ENCODE measurements at places on chromosomes 11 and 22.
A peak's percentile ranks its signal among the peaks of the same experiment; 100 is the strongest.

GRCh38 chr22:32175683-32176644 is 16.9 kb upstream of the C22orf42 start:
- ATAC-seq = no peak

- no peak for ATAC-seq
Observed at GRCh38 chr11:612201-612960, 3.4 kb downstream of the IRF7 start.

DNA sequence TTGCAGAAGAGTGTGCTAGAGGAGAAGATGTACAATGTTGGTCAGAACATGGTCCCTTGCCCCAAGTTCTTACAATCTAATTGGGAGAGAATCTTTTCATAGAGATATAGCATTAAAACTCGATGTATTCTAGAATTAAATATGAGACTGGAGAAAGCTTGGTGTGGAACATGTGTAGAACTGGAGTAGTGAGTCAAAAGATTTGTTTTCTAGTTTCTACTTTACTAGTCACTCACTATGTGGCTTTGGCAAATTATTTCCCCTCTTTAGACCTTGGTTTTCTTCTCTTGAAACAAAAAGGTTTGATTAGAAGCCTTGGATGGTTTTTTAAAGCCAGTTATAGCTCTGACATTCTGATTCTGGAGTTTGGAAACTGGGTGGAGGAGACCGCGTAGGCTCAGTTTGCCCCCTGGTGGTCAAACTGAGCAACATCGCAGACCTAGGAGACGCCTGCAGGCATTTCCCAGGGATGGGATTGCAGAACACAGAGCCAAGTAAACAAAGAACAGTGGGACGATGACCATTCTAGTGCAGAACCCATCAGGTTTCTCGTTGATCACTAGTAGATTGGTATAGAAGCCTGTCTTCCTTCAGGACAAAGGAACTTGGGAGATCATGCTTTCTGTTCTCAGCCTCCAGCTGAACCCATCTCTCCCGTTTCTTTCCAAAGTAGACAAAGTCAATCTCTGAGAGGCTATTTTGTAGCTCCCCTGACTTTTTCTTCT is 8.5 kb upstream of the CHRDL2 start:
- peak; percentile 70 for ATAC-seq

- ATAC-seq = no peak
Observed at GRCh38 chr11:17651061-17651460, 68.3 kb upstream of the MYOD1 start.

GRCh38 chr11:9046481-9046880 is 42.7 kb upstream of the NRIP3 start:
- no peak for ATAC-seq

GRCh38 chr11:87456499-87456898 is 418.8 kb downstream of the TMEM135 start:
- ATAC-seq = no peak

DNA sequence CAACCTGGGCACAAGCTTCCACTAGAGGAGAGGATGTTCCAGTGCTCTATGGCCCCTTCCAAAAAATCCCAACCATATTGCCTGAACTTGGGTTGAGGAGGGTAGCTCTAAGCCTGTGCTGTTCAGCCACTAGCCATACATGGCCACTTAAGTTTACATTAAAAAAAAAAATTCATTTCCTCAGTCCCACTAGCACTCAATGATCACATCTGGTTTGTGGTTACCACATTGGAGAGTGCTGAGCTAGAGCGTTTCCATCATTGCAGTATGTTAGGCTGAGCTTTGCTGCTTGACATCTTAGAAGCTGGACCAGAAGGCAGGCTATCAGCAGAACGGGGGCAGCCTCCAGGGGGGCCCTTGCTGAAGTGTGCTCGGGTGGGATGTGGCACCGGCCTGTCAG is 43.5 kb upstream of the CYP2D6 start:
- ATAC-seq = no peak

- no peak for ATAC-seq
Observed at GRCh38 chr11:12685229-12685628, 11.0 kb downstream of the TEAD1 start.

DNA sequence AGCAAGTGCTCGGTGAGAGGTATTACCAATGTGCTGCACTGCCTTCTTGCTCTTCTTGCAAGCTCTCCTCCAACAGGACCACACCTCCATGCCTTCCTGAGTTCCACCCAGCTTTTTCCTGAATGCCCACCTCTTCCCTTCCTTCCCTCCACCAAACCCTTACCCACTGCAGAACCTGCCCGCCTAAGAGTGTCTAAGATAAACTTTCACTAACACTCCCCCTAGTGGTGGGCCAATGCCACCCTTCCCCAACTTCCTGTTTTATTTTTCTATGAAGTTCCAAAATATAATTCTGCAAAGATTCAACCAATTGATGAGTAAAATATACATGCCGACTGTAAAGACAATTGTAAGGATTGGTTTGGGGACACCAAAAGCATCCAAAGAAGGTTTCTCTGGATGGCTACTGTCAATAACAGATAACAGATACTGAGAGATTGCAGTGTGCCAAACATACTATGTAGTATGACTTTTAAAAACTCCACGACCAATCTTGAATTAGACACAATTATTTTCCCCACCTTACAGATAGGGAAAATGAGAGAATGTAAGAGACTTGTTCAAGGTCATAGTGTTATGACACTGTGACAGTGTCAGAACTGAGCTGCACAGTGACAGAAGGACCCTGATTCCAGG is 38.6 kb upstream of the BMAL1 start:
- peak; percentile 70 for ATAC-seq

DNA sequence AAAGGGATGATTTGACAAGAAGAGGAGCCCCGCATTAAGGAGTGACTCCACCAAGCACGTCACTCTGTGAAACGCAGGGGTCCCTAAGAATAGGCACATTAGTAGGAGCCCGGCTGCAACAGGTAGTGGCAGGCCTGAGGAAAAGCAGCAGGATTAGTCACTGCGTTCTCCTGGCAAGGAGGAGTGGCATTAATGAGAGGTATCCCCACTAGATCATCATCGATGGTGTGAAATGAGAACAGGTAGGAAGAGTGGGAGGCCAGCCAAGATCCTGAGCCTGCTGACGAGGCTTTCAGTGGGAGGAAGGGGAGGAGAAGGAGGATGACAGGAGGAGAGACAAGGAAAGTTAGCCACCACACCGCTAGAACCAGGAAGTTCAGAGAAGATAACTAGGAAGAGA is 38.6 kb downstream of the NRXN2 start:
- no peak for ATAC-seq

DNA sequence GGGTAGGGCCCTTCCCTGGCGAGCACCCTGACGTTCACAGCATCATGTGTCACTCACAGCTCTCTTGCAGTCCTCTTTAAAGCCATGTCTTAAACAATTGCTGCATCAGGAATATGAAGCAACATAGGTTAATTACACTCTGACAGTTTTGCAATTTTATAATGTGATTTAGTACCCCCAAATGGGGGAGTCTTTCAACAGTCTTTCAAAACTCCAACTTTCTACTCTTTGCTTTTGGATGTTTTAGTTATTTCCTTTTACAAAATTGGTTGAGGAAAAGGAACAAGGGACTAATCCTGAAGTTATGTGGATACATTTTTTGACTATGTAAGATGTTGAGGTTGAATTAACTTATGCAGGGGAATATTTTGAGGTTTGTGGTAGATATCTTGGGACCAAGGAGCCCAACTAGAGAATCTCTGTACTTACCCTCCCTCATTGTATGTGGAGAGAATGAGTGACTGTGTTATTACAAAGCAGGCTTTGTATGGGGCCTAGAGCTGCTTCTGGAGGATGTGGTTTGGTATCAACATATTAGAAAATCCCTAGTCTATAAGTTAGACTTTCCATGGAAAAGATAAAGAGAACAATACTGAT is at the start of gene MMP8:
Gene MMP8, minus strand, starts transcription at position 51 of the 597 bp plus-strand sequence. CDS start 99 bp downstream, outside the sequence.
- ATAC-seq = no peak

DNA sequence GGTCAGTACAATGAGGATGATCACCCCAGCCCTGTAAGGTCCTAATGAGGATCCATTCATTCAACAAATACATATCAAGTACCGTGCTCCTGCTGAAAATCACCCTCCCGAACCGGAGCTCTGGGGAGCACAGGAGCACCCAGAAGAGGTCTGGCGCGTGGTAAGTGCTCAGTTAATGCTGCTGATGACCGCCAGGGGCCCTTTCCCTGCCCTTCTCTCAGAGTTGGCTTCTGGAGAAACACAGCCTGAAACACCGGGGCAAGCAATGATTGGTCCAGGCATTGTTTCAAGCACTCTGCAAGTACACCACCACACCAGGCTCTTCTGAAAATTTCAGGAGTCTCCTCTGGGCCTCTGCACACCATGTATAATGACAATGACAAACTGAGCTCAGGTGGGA is 3.8 kb upstream of the CCDC86 start:
- no peak for ATAC-seq

- no peak for ATAC-seq
Observed at GRCh38 chr11:69321877-69322361, 28.0 kb downstream of the MYEOV start.

DNA sequence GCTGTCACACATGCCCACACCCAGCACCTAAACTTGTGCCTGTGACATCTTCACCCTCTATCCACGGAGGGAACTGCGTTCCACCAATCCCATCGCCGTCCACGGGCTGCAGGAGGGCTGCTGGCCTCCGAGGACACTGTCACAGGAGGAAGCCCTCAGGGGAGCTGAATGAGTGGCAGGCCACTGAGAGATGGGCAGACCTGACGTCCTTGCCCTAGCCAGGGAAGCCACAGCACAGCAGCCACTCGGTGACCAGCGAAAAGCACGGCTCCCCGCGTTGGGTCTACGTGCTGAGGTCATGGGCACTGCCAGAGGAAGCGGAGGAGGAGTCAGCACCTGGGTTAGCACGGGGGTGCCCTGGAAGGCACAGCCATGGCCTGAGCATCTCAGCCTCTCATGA is 50.5 kb downstream of the IGSF9B start:
- ATAC-seq = no peak

Data from activated CD4-positive, CD25-positive, alpha-beta regulatory T cell treated with anti-CD3 and anti-CD28 coated beads, Interleukin-2, amount 50 U/mL, for 24 hours (primary cell).